ENCODE measurements at places on chromosomes 4 and X.

DNA sequence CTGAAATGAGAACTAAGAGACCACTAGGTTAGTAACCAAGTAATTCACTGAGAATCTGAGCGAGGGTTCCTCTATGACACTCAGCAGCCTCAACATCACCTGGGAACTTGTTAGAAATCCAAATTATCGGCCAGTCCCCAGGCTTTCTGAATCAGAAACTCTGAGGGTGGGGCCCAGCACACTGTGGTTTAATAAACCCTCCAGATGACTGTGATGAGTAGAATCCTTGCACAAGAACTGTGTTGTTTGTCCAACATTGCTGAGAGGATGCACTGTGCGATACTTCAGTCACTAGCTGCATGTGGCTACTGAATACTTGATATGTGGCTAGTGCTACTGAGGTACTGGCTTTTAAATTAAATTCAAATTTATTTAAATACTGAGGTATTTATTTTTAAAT lies 243.9 kb downstream of the MAML3 start:
- DNase-seq, result no peak

DNA sequence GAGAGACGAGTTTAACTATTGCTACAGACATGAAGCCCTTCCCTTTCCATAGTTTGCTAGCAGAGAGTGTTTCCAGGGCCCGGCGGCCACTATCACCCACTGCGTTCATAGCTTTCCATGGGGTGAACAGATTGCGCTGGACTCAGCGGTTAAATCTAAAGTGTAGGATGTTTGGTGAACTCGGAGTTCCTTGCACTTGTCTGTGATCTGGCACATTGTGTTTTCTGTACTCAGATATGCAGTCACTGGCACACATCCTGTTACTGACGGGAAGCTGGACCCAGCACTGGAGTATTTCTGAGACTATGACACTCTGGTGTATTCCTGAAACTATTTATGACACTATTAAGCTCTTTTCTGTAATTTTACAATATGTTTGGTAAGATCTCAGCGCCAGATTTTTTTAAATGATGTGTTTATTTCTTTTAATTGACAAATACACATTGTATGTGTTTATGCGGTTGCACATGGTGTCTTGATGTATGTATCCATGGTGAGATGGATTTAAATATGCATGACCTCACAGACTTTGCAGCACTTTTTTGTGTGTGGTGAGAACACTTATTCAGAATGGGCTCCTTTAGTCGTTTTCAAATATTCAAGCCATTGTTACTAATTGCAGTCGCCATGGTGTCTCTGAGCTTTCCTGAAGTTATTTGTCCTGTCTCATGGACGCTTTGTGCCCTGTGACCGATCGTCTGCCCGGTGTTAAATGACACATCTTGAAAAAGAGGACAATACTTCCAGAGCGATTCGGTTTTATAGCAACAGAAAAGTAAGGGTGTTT lies 14.1 kb downstream of the CD99 start:
- DNase-seq, result no peak

DNA sequence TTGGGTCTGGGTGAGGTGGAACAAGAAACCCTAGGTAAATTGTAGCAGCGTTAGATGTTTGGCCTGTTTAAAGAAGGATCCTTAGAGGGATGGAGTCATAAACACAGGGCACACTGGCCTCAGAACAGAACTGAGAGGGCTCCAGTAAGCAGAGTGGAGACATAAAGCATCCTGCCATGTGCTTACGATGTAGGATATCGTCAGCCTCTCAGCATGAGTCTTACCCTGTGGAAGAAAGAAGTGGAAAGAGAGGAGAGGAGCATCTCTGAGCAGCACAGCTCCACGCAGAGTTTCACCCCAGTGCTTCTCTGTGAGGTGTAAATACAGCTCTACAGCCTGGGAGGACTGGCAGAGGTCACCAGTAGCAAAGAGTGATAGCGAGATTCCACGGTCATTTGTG lies 27.8 kb upstream of the SORBS2 start:
- no peak for DNase-seq

GRCh38 chr4:174672276-174672675 lies 150.0 kb upstream of the HPGD start:
- no peak for DNase-seq

DNA sequence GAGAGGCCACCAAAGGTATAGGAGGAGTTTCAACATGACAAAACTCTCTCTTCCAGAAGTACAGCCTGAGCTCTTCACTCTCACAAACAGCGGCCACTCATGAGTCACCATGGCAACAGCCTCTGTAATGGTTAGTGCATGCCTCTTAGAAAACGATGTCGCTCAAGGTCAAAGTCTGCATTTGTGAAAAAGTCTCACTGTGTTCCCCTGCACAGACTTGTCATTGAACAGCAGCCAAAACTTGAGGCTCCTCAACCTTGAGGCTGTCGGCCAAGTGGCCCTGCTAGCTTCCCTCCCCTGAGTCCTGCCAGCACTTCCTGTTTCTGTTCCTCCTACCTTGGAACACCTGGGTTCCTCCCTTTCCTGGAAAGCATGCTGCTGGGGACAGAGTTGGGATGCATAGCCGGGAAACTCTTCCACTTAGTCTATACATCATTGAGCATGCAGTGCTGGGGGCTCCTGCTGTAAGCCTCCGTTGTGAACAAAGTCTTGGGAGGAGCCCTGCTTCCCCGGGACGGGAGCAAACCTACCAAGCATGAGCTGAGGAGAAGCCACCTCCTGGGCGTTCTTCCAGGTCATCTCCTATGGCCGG lies 66.6 kb downstream of the ING2 start:
- DNase-seq, result no peak

- no peak for DNase-seq
Measured at GRCh38 chr4:3468154-3468553, 5.0 kb downstream of the DOK7 start.

- no peak for DNase-seq
Measured at GRCh38 chr4:116628598-116628997, 456.8 kb downstream of the TRAM1L1 start.

DNA sequence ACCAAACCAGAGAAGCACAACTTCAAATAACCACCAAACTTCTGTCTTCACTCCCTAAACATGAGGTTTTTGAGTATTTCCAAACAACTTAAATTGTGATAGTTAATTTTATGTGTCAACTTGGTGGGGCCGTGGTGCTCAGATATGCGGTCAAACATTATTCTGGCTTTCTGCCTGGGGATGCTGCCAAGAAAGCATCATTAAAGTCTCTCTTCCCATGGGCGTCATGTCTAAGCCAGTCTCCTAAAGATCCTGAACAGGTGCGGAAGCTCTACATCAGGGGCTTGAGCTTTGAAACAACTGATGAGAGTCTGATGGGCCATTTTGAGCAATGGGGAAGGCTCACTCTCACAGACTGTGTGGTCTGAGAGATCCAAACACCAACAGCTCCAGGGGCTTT lies 24.1 kb upstream of the SOD3 start:
- peak; percentile 75 for DNase-seq

- no peak for DNase-seq
Measured at GRCh38 chr4:14025891-14026290, 398.4 kb upstream of the BOD1L1 start.

DNA sequence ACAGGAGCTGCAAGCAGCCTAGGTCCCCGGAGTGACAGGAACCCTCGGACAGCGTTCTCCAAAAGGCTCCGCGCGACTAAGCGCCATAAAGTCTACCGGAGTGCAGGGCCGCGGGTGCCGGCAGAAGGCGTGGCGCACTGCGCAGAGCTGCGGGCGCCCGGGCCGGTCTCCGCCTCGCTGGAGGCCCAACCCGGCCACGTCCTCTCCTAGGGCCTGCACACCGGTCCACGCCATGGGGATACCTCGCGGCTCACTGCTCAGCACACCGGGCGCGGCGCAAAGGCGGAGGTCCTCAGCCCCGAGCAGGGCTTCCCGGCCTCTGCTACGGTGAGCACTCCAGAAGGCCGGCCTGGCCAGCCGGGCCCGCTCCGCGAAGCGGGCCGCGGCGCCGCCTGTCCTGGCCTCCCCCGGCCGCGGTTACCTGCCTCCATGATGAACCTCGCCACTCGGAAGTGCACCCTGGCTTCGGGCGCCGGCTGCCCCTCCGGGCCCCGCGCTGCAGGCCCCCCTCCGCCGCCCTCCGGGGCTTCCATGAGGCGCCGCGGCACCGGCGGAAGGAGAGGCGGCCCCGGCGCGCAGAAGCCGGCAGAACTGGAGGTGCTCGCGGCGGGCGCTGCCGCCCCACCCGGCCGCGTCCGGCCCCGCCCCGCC lies at the start of gene CCNQ:
Gene CCNQ, minus strand, starts transcription at position 599 of the 651 bp plus-strand sequence. Its CDS starts 66 bp downstream, at position 533.
- no peak for DNase-seq

DNA sequence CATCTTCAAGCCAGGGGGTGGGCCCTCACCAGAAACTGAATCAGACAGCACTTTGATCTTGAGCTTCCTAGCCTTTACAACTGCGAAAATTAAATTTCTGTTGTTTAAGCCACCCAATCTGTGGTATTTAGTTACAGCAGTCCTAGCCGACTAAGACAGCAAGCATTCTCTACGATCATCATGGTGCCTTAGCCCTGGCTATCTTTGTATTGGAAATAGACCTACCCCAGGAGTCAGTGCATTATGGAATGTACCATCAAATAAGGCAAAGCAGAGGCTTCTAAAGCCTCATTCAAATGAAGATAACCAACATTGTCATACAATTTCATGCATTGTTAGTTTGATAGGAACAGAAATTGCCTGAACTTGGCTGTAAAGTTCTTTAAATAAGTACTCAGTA lies 75.0 kb downstream of the PARM1 start:
- DNase-seq, result no peak

DNA sequence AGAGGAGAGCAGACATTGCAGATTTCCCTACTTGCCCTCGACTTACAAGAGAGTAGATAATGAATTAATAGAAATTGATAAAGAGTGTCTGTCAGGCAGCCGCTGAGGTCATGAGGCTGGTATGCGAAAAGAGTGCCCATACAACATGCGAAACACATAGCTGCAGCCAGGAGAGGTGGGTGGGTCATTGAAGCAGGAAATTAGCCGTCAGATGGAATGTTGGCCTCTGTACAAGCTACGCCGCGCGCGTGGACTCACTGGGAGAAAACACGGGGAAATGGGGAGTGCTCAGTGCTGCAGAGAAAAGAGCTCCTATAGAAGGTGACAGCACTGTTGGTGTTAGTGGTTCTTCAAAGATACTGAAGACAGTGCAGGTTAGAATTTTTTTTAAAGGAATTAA lies 125.1 kb downstream of the RAPGEF2 start:
- DNase-seq, result no peak

DNA sequence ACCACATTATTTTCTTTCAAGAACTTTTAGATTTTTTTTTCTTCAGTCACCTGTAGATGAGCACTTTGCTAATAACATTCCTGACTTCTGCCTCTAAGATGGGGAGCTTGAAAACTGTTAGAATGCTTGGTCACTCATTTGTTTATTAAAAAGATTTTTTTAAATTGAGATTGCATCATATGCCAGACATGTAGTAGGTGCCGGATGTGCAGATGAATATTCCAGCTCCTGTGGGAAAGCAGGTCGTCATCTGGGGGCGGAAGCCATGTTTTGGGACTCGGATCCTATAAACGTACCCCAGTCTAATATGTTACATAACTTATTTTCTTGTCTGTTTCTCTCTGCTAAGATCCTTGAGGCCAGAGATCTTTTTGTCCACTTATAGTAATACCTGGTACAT lies 236.8 kb downstream of the ARHGAP10 start:
- DNase-seq, result no peak

DNA sequence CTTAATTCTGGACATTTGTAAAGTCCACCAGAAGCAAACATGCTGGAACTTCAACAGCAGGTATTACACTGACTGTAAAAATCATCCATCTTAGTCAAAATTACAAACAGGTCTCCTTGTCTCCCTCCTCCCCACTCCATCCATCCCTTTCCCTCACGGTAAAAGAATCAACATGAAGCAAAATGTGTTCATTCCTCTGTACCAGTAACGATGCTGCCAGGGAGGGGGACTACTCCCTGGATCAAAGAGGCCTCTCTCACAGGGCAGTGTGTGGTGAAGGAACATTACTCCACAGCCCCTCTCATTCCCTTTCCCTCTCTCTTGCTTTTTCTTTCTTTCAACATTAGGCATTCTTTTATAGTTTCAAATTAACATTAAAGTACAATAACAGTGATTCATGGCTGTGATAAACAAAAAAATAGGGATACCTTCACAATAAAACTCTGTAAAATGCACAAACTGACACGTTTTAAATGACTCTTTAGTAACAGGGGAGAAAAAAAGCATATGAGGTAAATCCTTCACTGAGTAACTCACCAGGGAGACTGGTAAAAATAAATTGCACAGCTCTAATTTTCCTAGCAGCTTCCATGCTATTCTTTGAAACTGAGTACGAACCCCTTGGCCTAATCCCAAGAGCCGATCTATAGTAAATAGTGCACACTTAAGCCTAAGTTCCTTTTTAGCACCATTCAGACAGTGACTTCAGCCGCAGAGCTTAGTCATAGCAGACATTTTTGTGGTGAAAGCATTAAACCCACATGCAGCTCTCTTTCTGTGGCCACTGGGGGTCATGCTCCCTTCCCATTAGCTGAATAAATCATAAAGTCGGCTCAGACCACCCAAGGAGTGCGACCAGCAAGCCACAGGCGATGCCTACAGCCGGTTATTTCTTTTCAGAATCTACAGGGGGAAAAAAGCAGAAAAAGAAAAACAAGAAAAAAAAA lies 215.6 kb upstream of the GYPA start:
- peak; percentile 34 for DNase-seq

- no peak for DNase-seq
Measured at GRCh38 chr4:44256414-44256813, 192.2 kb downstream of the KCTD8 start.

- no peak for DNase-seq
Measured at GRCh38 chr4:101938836-101939235, 148.3 kb downstream of the BANK1 start.

GRCh38 chr4:153152501-153153338 lies 51.5 kb upstream of the TRIM2 start:
- no peak for DNase-seq

DNA sequence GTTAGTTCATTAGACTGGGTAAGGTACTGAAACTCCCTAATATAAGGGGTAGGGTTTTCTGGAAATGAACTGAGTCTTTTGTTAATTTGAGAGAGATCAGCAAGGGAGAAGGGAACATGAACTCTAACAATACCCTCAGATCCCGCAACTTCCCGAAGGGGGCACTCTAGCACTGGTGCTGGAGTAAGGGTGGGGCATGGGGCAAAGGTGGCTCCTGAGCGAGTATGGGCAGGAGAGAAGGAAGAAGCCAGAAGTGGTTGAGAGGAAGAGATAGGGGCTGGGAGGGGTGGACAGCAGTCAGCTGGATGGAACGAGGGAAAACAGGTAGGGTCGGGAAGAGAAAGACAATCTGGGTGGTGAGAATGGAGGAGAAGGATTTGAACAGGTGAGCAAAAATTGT lies 183.2 kb upstream of the MAGEE2 start:
- DNase-seq, result no peak

GRCh38 chr4:111837761-111838160 lies 307.5 kb upstream of the FAM241A start:
- no peak for DNase-seq

Measured in GM04504 (cell line).